ENCODE measurements at places on chromosomes 2 and 18.
A peak's percentile ranks its signal among the peaks of the same experiment; 100 is the strongest.

- DNase-seq, result peak; percentile 56
These were observed 19.1 kb downstream of the CAPG start for GRCh38 chr2:85390941-85391669.

GRCh38 chr2:128702616-128703015 is 383.9 kb upstream of the HS6ST1 start:
- DNase-seq, result no peak

DNA sequence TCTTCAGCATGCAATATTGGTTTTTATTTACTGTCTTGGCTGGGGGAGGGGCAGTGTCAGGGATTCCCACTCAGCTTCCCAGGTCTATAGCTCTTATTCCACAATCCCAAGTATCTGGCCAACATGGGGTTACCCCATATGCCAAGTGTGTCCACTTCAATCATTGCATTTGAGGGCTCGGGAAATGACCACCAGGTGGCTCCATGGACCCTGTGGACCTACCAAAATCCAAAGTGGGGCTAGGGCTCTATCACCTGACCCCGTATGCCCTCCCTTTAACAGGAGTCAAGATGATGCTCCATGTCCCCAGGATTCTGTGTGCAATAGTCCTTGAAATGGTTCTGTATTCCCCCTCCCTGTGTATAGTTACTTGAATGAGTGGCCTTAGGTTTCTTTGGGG is 12.1 kb upstream of the TRAF3IP1 start:
- DNase-seq, result no peak

DNA sequence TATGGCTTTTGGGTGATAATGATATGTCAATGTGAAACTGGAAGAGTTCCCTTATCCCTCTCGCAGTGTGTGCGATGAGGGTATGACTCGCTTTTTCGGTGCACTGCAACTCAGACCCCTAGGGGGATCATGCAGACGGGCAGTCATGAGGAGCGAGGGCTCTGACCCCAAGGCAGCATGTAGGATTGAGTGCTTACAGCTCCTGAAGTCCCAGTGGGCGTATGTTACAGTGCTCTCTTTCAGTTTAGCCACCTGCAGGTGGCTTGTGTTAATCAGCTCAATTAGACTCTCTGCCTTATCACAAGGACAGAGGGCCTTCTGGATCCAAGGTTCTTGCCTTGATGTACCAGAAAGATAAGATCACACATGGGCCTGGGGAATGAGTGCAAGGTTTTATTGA is 1269.9 kb upstream of the GYPC start:
- no peak for DNase-seq

DNA sequence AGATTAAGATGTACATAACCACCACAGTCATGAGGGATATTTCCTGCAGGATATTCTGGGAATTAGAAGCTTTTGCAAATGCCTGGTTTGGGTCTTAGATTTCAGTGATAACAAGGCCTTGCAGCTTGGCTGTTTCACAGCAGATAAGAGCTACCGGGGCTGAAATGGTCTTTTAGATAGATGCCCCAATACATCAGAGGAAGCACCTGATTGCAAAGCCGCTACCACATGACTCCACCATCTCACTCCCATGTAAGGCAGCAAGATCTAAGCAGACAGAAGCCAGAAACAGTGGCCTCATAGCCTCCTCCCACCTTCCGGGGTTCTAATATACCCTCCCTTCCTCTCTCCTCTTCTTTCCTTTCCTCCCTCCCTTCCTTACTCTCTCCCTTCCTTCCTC is 31.1 kb upstream of the EPG5 start:
- DNase-seq, result no peak

GRCh38 chr2:58900246-58901027 is 659.3 kb upstream of the FANCL start:
- no peak for DNase-seq

DNA sequence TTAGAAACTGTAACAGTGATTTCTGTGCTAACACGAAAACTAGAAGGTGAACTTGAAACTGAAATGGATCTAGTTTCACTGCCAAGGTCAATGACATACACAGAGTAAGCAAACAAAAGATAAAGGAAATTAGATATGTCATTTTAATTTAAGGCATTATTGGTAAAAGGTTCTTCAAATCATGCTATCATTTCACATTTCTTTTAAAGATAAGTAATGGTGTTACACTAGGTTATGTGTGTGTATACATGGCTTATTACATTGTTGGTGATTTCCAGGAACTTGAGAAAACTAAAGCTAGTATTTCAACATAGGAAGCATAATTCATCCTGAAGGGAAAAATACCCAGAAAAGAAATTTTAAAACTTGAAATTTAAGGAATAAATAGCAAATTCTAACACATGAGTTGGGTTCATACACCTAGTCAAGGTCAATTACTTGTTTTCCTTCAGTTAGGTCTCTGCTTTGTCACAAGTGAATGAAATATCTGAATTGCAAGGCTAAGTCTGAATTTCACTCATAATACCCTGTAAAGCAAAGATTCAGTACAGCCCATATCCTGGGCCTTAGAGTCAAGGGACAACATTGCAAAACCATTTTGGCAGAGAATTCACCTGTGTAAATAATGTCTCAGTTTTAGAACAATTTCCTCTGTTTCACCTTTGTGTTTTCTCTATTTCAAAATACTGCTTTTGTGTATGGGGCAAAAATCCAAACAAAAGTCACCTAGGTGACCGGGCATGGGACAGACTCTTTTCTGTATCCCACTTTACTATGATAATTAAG is 141.6 kb downstream of the SRBD1 start:
- no peak for DNase-seq
